ENCODE measurements at places on chromosomes 2 and 18. TPM values are rescaled to one million over a fixed set of nuclear protein-coding genes. Genes with fewer than 3 reads are reported as not detected.

GRCh38 chr2:36582538-36582937, 15.4 kb downstream of the FEZ2 start:
- no peak for DNase-seq

DNA sequence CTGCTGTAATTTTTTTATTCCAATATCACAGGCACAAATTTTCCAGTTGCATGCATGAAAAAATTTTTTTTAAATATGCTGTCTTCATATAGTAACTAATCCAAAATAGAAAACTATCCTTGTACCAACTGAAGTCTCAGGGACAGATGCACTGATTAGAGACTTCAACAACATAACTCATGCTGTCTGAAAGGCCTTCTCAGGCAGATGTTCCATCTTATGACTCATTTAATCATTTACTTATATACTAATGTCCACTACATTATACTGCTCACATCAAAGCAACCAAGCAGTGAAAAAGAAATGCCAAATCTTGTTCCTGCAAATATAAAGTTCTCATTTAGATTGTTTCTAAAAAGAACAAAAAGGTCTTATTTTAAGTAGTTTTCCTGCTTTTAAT, 53.1 kb downstream of the OLA1 start:
- no peak for DNase-seq

The CENPA gene
- total RNA-seq = 58.1 TPM

DNA sequence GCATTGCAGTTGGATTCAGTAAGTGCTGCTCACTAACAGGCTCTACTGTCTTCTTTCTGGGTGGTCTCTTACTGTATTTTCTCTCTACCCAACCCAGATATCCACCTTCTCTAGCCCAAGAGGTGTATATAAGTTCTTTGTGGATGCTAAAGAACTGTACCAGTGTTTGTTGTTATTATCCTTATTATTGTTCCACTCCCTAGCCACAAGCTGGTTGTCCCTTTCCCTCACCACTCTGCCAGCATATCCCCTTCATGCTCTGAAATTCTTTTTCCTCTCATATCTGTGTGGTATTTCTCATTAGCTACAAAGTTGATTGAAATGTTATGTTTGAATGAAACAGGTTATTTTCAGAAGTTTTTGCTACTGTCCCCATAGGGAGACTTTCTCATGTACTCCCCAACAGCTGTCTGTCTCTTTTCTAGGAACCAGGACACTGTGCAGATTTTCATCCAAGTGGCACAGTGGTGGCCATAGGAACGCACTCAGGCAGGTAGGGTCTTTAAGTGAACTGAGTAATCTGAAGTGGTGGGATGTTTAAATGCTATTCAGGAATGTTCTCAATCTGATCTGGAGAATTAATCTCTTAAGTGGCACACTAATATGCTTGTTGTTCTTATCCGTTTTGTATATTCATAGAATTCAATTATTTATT, 56.8 kb downstream of the COX7A2L start:
- no peak for DNase-seq

DNA sequence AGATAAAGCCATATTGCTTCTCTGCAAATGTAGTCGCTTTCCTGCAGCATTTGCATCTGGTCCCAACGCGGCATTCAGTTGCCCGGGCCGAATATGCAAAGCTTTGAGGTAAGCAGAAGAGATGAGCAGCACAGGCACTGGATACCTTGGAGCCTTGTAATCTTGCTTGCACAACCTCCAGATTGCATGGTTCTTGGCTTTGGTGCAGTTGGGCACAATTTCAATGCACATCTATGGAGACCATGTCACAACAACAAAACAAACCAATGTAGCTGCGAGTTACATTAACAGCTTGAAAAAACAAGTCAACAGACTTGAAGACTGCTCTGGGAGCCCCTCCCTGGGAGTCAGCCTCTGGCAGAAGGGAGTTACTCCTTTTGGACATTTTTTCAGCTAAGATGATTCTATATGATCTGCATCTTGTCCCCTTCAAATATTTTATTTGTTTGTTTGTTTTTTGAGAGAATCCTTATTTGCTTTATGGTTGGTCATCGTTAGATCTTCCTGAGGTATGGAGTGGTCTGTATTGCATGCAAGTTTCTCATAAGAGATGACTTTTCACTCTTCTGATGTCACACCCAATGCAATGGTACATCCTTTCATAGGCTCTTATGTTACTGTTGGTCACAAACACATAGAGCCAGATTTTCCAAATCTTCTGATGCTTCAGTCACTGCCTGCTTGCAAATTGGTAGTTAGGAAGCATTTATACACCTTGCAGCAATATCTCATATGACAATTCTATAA, 113.5 kb downstream of the EFEMP1 start:
- no peak for DNase-seq

The RBBP8 gene
- total RNA-seq = 72.1 TPM
